ENCODE measurements at places on chromosomes 16 and 17.

DNA sequence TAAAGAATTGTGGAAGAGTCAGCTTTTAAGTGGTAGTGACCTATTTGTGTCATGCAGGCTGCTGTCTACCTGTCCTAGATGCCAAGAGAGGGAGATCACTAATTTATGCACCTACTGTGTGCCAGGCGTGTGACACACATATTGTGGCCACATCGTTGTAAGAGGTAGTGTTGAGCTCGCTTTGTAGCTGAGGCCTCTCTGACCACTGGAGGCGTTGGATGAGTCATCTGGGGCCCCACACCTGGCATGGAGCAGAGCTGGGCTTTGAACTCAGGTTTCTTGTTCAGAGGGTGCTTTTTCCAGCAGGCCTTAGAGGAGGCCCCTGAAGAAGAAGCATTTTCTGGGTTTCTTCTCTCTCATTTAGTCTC lies 52.3 kb upstream of the LGALS9 start:
- DNase-seq: no peak

DNA sequence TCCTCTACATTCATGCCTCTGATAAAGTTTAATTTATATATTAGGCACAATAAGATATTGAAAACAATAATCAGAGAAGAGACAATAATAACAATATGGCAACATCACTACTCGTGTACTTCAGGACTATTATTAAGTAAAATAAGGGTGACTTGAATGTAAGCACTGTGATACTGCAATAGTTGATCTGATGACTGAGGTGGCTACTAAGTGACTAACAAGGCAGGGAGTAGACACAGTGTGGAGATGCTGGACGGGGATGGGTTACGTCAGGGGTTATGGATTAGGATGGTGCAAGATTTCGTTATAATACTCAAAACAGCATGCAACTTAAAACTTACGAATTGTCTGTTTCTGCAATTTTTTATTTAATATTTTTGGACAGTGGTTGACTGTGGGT lies 32.5 kb downstream of the CYLD start:
- no peak for DNase-seq

DNA sequence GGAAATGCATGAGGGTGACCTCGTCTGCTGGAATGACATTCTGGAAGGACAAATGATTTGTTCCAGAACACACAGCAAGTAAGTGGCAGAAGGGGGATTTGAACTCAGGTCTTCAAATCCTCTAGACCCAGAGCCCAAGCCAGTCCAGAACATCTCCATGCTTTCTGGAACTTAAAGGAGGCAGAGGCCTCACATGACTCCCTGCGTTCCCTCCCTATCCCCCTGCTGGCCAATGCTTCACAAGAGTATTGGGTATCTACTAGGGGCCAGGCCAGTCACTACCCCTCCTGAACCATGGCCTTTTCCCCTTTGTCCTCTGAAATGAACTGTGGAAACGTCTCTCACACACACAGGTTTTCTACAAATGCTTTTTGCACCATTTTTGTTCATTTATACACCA lies 7.6 kb upstream of the BEAN1 start:
- DNase-seq: no peak

DNA sequence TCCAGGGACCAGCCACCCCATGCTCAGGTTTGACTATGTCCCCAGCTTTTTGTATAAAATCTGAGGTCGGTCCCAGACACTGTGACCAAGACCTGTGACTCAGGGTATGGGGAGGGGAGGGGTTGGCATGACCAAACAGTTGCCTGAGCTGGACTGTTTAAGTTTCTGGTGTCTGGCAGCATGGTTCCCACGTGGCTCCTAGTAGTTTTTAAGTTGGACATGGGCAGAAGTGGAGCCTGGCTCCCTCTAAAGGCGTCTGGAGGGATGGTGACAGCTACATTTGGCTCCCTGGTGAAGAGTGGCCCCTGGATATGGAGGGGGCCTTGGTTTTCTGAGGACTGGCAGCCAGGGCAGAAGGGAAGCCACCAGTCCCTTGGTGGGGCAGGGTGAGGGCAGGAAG lies 7.9 kb downstream of the SMCR8 start:
- DNase-seq: no peak

DNA sequence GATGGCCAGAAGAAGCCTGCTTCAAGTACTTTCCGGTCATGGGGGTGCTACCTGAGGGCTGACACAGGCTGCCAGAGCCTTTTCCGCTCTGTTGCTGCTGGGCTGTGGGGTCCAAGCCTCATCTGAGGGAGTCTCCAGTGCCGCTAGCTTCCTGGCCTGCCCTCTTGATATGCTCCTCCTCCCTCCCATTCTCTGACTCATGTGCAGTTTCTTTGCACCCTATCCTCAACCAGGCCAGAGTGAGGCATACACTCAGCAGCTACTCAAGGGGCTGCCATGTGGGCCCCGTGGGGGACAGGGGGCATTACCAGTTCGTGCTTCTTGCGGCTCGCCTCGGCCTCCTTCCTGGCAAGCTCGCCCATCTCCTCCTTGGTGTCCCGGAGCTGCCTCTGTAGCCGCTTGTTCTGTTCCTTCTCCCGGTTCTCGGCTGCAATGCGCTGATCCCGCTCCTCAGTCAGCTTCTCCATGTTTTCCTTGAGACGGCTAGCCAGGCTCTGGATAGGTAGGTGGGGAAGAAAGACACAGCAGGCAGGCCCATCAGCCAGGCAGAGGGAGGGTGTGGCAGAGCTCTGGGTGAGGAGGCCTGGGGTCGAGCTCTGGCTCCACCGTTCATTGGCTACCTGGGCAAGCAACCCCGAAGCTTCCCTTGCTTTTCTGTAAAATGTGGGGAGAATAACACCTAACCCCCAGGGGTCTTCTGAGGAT lies 43.8 kb downstream of the PIPOX start:
- DNase-seq: no peak

- no peak for DNase-seq
Measured at GRCh38 chr16:10578474-10579316, 1.7 kb downstream of the EMP2 start.

- no peak for DNase-seq
Measured at GRCh38 chr16:87486713-87487247, 6.0 kb downstream of the ZCCHC14 start.

GRCh38 chr16:85544016-85544415 lies 69.1 kb upstream of the GSE1 start:
- DNase-seq: no peak

GRCh38 chr16:85570735-85571562 lies 42.2 kb upstream of the GSE1 start:
- no peak for DNase-seq

DNA sequence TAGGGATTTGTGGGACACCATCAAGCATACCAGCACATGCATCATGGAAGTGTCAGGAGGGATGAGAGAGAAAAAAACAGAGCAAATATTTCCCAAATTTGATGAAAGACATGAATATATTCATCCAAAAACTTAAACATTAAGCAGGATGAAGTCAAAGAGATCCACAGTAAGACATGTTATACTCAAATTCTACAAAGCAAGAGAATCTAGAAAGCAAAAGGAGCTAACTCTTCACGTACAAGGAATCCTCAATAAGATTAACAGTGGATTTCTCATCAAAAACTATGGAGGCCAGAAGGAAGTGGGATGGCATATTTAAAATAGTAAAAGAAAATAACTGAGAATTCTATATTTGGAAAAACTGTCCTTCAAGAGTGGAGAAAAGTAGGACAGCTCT lies 374.8 kb downstream of the ZFHX3 start:
- no peak for DNase-seq

GRCh38 chr16:35735403-35736251 lies 2276.2 kb downstream of the TP53TG3F start:
- DNase-seq: no peak

- peak; percentile 22 for DNase-seq
Measured at GRCh38 chr17:18257268-18257981, 1.1 kb downstream of the FLII start.

- DNase-seq: no peak
Measured at GRCh38 chr16:73543331-73543969, 495.5 kb upstream of the ZFHX3 start.

- no peak for DNase-seq
Measured at GRCh38 chr17:67027031-67027628, 17.2 kb upstream of the CACNG1 start.

GRCh38 chr17:82931699-82932517 lies 92.1 kb upstream of the ZNF750 start:
- DNase-seq: no peak

- no peak for DNase-seq
Measured at GRCh38 chr16:4290236-4290830, 17.5 kb upstream of the TFAP4 start.

- no peak for DNase-seq
Measured at GRCh38 chr17:45230410-45230786, 8.7 kb downstream of the FMNL1 start.

DNA sequence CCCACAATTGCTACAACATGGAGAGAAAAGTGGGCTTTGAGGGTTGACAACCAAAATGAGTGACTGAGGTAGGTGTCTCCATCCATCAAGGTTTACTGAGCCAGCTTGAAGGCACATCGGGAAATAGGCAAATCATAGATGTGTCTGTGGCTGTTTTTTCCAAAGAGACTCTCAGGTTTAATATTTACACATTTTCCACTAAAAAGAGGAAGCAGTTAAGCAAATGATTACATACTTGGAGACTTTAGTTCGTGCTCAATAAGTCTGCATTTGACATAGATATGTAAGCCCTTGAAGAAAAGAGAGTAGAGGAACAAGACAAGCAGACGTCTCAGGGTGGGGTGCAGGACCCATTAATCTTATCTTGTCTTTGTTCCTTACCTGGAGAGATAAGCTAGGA lies 148.9 kb upstream of the COX10 start:
- DNase-seq: no peak

- no peak for DNase-seq
Measured at GRCh38 chr17:76478097-76478496, 10.7 kb downstream of the AANAT start.

DNA sequence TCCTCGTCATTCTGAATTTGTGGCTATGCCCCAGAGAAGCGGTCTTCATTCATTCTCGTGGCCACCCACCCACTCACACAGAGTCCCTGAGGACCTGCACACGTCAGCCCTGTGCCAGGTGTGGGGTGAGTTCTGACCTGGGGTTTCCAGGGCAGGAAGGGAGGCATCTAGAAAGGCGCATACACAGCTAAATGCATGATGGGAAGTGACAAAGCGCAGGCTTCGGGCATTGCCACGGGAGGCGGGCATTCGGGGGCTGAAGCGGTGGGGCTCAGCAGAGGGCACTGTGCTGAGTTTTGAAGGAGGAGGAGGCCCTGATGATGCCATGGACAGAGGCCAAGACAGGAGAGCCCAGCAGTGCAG lies 10.9 kb downstream of the UBALD2 start:
- DNase-seq: no peak

- DNase-seq: no peak
Measured at GRCh38 chr17:70336411-70336810, 167.1 kb downstream of the KCNJ2 start.
